ENCODE measurements at places on chromosomes 7 and 10.

DNA sequence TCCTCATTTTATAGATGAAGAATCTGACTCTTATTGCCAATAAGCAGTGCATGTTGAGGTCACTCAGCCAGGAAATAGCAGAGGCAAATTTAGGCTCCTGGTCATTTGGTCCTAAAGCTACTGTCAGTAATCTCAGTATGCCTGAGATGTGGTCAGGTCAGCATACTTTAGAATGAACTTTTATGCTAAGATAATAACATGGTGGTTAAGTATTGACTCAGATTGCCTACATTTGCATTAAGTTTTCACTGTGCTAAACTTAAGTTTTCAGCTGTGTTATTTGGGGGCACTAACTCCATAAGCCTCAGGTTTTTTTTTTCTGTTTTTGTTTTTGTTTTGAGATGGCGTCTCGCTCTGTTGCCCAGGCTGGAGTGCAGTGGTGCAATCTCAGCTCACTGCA lies 35.9 kb upstream of the CCSER2 start:
- no peak for DNase-seq

GRCh38 chr10:11397077-11397965 lies 214.1 kb downstream of the USP6NL start:
- no peak for DNase-seq

GRCh38 chr10:20041931-20042330 lies 225.7 kb downstream of the PLXDC2 start:
- DNase-seq = no peak

DNA sequence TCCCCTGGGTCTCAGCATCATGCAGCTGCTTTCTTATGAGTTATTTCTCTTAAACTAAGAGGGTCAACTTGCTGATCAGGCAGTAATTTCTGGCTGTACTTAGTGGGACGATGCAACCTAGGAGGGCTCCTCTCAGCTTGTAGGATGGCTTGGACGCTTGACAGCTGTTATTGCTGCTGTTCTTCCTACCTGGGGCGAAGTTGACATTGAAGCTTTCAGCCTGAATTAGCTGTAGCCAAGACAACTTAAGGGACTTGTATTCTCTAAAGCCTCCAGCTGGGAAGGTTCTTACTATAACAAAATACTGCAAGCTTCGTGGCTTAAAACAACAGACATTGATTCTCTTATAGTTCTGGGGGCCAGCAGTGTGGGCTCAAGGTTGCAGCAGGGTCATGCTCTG lies 224.9 kb downstream of the ACTR3B start:
- DNase-seq = no peak

GRCh38 chr7:23523486-23524075 lies 8.2 kb downstream of the TRA2A start:
- DNase-seq = no peak

DNA sequence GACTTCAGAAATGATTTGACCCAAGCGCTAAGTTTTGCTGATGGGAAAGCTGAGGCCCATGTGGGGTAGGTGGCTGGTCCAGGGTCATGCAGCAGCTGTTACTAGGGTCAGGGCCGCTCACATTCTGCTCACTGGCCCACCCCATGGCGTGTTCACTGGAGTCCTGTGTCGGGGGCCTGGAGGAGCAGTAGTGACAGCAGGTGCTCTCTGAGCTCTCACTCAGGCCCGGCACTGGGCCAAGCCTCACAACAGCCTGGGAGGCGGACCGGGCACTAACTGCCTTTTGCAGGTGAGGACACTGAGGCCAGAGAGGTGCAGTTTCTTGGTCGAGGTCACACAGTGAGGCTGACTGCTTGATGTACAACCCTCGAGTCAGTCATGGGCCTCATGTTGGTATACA lies 82.7 kb downstream of the GLRX3 start:
- DNase-seq = no peak

DNA sequence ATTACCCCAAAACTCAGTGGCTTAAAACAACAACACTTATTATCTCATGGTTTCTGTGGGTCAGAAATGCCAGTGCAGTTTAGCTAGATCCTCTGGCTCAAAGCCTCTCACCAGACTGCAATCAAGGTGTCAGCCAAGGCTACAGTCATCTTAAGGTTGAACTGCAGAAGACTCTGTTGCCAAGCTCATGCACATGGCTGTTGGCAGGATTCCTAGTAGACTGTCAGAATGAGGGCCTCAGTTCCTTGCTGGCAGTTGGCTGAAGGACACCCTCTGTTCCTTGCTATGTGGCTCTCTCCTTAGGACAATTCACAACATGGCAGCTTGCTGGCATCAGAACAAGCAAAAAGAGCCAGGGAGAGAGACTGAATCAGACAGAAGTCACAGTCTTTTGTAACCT lies 34.7 kb downstream of the TOMM7 start:
- DNase-seq = no peak

DNA sequence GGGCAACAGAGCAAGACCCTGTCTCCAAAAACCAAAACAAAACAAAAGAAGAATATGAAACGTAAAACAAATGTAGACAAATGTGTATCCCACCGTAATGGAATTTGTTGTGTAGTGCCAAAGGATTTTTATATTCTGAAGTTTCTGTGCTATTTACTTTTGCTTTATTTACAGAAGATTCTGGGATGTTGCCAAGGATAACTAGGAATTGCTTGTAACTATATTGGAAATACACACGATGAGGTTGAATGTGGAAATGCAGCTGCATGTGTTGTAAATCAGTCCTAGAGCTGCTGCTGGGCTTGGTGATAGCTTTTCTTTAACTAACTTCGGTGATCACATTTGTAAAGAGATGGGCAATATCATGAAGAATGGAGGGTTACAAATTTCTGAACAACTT lies 39.5 kb downstream of the GALNT17 start:
- no peak for DNase-seq

GRCh38 chr7:35558841-35559240 lies 136.1 kb downstream of the HERPUD2 start:
- DNase-seq = no peak

DNA sequence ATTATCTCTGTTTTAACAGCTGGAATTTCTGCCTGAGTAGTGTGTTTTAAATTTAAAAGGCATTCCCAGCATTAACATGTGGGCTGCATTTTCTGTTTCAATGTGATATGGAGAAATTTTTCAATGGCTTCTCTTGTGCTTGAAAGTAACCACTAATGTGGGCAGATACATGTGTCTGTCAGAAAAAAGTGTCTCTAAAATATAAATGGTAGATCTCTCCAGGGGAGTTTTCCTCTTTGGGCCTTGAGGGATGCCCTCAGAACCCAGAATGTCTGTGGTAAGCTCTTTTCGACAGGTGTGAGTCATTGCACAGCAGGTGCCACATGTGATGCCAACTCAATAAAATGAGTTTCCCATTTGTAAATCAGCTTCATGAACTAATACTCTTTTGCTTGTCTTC lies 221.1 kb downstream of the SEMA3E start:
- DNase-seq = no peak

DNA sequence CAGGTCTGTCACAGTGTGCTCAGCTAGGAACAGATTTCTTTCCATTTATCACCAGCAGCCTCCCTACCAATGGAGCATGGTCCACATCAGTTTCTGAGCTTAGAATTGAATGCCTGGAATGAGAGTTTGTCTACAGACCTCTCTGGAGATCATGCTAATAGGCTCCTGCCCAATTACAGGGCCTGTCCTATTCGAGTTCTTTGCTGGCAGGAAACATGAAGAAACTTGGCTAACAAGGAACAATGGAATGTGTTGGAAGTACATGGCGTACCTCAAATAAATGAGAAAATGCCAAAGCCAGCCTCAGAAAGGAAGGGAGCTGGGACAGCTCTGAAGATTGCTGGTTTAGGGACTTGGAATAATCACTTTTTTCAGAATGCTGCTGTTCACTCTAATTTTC lies 186.0 kb upstream of the AKR1E2 start:
- no peak for DNase-seq

DNA sequence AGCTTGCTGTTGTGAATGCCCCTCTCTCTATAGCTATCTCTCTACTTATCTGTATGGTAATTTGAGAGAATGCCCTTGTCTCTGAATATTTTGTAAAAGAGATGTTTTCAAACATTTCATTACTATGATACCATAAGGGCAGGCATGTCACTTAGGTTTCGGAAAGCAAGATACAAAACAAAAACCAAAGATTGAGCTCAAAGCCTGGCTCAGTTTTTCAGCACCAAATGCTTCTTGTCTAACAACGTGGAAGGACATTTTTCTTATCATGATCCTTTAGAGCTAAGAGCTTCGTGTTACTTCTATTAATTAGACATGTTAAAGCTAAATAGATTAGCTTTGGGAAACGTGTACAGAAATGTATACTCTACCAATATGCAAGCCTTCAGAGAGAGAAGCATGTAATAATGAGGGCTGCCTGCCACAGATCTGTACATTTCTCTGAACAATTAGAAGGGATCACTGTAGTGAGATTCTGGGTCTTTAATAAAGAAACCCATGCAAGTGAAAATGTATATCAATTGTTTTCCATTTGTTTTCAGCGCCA lies 148.9 kb downstream of the ARID5B start:
- no peak for DNase-seq

DNA sequence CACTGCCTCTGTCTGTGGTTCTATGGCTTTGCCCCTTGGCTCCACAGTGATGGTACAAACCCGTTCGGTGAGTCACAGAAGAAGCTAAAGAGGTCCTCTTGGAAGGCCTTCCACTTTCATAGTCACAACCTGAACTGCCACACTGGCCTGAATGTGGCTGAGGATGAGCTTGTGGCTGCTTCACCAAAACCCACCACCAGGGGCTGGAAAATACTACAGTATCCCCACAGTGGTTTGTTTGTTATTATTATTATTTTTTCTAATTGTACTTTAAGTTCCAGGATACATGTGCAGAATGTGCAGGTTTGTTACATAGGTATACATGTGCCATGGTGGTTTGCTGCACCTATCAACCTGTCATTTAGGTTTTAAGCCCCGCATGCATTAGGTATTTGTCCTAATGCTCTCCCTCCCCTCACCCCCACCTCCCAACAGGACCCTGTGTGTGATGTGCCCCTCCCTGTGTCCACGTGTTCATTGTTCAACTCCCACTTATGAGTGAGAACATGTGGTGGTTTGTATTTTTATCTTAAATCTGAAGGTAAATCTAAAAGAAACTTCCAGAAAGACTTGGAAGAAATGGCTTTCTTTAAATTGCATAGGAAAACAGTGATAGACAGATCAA lies 160.8 kb upstream of the NPSR1 start:
- no peak for DNase-seq

DNA sequence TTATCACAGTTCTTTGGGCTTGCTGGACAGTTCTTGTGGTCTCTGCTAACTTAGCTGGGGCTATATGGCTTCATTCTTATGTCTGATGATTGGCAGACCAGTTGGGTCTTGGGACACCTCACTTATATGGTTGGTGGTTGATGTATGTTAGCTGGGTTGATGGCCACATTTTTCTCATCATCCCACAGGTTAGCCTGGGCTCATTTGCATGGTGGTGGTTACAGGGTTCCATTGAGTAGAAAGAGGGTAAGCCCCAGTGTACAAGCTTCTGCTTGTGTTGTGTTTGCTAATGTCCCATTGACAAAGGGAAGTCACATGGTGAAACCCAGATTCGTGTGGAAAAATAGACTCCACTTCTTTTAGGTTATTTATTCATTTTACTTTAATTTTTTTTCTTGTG lies 40.6 kb downstream of the TMEM60 start:
- DNase-seq = peak; percentile 43

DNA sequence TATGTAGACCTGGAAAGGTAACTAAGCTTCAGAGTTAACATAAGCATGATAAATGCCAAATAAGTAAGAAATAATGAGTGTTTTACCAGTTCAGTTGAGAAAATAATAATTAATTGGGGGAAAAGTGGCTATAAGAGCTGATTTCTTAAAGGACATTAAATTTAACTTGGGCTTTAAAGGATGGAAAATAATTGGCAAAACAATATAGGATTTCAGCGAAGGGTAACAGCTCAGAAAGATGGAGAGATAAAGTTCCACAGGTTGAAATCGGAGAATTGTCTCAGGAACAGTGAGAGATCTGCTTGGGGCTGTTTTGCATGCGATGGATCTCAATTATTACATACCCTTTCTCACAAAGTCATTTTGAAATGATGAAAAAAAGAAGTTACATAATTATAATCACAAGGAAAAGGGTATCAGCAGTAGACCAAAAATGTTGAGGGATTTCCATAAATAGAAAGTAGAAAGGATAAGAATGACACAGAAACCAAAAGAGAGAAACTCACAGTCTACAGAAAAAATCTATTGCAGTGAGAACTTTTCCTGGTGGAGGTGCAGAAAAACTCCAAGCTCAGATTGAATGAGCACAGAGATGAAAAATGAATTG lies 40.1 kb upstream of the ITGB8 start:
- peak; percentile 83 for DNase-seq

DNA sequence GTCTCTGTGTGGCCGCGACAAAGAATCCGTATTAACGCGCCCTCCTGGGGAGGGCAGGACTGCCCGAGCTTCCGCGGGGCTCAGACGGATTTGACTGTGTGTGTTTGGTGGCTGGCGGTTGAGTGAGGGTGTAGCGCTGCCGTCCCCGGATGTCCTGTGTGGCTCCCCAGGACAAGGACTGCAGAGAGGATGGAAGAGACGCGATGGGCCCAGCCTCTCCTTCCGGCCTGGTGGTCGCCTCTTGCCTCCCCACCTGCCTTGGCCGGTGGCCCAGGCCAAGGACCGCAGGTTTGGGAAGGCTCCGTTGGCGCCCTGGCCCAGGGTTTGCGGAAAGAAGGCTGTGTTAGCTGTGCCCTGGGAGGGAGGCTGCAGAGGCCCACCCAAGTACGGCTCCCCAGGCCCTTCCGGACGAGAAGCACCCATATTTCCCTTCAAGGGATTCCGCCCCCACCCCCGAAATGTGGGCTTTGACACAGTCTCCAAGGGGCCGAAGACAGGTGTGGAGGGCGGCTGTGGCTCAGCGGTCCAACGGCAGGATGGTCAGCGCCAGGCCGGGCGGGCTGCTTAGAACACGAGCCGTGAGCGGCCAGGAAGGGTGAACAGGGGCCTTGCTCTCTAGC lies 2.3 kb downstream of the UNCX start:
- no peak for DNase-seq

- DNase-seq = no peak
These were observed 696.8 kb upstream of the MBL2 start for GRCh38 chr10:53469383-53469782.

- DNase-seq = no peak
These were observed 372.5 kb downstream of the SDK1 start for GRCh38 chr7:3673524-3673923.

- DNase-seq = no peak
These were observed 2.0 kb upstream of the RBP4 start for GRCh38 chr10:93603023-93603422.

- no peak for DNase-seq
These were observed 43.0 kb downstream of the UNCX start for GRCh38 chr7:1275451-1276381.

- DNase-seq = no peak
These were observed 121.3 kb downstream of the MPP7 start for GRCh38 chr10:28181478-28182096.

GRCh38 chr7:122380992-122381391 lies 76.4 kb upstream of the FEZF1 start:
- DNase-seq = no peak

GRCh38 chr10:126204320-126204719 lies 184.0 kb downstream of the ADAM12 start:
- no peak for DNase-seq

Data from inflammatory macrophage treated with lipopolysaccharide for 4 hours (primary cell).